ENCODE measurements at places on chromosomes 4 and X.

DNA sequence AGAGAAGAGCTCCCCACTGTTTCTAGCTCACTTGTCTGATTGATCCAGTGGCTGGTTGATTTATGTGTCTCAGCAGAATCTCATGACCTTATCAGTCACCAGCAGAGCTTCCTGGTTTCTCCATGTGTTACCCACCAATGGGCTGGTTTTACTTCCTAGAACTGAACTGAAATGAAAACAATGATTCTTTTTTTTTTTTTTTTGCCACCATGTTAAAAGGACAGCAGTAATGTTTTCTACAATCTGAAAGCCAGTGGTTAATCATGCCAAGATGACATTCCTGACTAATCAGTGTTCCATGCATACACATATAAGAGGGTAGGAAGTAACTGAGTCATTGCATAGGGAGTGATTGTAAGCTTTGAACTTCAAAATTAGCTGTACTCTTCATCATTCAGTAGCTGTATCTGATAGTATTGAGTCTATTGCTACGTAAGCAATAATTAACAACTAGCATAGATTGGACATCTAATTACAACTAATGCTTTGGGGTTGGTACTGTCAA is 67.7 kb downstream of the SLC4A4 start:
- DNase-seq, result peak; percentile 58

DNA sequence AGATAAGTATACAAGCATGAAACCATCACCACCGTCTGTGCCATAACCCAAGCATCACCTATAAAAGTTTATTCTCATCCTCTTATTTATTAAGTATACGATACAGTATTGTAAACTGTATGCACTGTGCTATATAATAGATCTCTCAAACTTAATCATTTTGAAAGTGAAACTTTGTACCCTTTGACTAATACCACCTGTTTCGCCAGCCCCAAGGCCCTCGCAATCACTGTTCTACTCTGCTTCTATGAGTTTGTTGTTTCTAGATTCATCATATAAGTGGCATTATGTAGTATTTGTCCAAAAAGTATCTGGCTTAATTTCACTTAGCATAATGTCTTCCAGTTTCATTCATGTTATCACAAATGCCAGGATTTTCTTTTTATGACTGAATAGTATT is 72.1 kb upstream of the DOCK11 start:
- no peak for DNase-seq

- peak; percentile 61 for DNase-seq
These were observed 1768.5 kb downstream of the PCDH7 start for GRCh38 chr4:32488690-32489089.

- DNase-seq, result no peak
These were observed 322.0 kb downstream of the TMA16 start for GRCh38 chr4:163816494-163816893.

DNA sequence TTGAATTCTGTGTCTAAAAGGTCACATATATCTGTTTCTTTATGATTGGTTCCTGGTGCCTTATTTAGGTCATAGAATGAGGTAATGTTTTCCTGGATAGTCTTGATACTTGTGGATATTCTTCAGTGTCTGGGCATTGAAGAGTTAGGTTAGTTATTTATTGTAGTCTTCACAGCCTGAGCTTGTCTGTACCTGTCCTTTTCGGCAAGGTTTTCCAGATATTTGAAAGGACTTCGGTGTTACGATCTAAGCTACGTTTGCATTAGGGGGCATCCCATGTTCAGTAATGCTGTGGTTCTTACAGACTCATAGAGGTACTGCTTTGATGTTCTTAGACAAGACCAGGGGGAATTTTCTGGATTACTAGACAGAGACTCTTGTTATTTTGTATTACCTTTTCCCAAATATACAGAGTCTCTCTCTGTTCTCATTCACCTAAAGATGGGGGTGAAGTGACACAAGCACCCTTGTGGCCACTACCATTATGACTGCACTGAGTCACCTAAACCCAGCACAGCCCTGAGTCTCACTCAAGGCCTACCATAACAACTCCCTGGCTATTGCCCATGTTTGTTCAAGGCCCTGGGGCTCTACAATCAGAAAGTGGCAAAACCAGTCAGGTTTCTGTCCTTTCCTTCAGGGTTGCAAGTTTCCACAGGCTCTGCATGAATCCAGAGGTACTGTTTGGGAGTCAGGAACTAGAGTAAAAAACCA is 30.1 kb upstream of the CYSLTR1 start:
- no peak for DNase-seq

DNA sequence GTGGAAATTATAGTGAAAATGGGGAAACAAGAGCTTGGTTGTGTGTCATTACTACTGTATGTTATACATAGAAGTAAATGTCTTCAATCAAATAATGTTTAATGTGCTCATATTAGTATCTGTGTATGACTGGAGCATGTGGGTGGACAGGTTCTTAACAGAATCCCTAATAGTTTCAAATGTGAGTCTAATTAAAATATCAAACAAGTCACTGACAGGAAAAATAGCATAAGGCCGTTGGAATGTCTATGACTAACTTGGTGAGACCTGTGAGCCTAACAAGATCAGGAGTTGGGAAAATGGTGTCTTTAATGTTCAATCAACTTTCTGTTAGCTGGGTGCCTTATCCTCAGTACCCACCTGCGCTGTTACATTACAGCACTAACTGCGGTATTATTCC is 6.2 kb upstream of the CXCL3 start:
- DNase-seq, result peak; percentile 73

GRCh38 chr4:83599183-83599582 is 63.3 kb downstream of the GPAT3 start:
- DNase-seq, result peak; percentile 43
